ENCODE measurements at places on chromosomes 5 and 9. TPM values are rescaled to one million over a fixed set of nuclear protein-coding genes. Genes with fewer than 3 reads are reported as not detected.
A peak's percentile ranks its signal among the peaks of the same experiment; 100 is the strongest.

GRCh38 chr9:6006749-6007057 is 8.7 kb downstream of the RANBP6 start:
- peak; percentile 75 for DNase-seq

GRCh38 chr5:133866160-133866902 is 102.1 kb downstream of the C5orf15 start:
- no peak for DNase-seq

The COL23A1 gene
- 0.16 TPM for total RNA-seq

The SLC6A18 gene
- not detected for total RNA-seq

The GSN gene
- total RNA-seq: 357 TPM

- no peak for DNase-seq
Measured at GRCh38 chr9:112433499-112434392, 52.9 kb upstream of the KIAA1958 start.

DNA sequence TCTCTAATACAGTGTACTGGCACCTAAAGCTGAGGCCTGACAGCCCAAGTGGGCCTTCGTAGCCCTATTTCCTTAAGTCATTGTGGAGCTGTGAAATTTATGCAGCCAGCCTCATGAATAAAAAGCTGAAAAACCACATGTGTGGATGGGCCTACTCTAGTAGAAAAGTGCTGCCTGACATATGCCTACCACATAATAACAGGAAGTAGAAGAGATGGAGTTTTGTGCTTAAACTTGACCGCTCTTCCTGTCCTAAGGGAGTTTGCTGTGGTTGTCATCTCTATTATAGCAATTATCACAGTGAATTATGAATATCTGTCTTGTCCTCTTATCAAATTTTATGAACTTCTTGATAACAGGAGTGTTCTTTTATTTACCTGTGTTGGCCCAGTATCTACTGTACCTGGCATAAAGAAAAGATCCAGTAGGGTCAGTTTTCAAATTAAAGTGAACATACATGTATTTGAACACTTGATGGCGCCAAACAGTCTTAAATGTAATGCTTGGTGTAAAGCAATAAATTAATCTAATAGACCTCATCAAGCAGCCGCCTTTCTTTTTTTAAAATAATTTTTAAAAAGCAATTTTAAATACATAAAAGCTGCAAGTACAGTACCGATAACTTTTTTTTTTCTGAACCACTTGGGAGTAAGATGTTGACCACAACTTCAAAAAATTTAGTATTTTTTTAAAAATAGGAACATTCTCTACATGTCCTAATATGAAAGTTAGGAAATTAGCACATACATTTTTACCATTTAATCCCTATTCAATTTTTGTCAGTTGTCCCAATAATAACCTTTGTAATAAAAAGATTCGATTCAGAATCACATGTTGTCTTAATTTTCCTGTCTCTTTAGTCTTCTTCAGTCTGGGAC is 51.0 kb downstream of the FKTN start:
- DNase-seq: peak; percentile 29

The FEM1C gene
- total RNA-seq: 20.6 TPM

- DNase-seq: no peak
Measured at GRCh38 chr9:136949239-136949816, 2.7 kb upstream of the LCN12 start.

The NRG2 gene
- total RNA-seq: 0.54 TPM

The FOXD4L6 gene
- 0.18 TPM for total RNA-seq

DNA sequence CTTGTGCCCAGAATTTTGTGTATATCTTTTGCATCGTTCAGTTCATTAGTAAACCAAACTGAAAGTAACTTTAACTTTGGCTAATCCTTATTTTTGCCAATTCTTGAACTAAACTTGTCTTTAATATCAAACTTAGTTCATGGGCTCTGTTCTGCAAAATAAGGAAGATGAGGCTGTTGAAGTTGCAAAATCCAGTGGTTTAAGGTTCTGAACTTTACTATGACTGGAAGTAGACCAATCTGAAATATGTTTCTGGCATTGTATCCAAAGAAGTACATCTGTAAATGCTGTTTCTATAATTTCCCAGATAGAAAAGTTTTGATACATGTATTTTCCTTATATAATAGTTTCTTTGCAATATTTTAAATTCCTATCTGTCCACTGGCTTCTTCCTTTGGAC is 238.1 kb downstream of the CETN3 start:
- DNase-seq: peak; percentile 20

The PRDM9 gene
- not detected for total RNA-seq

GRCh38 chr5:179409806-179410205 is 64.5 kb upstream of the ADAMTS2 start:
- DNase-seq: no peak

The TTC33 gene
- 13.3 TPM for total RNA-seq

GRCh38 chr9:126838895-126839294 is 21.5 kb upstream of the ZBTB34 start:
- no peak for DNase-seq

- no peak for DNase-seq
Measured at GRCh38 chr9:76756941-76757673, 7.1 kb upstream of the PCA3 start.

Data from astrocyte (in vitro differentiated cells and primary cell).